ENCODE measurements at places on chromosomes 3 and 15.

- no peak for DNase-seq
These were observed 31.5 kb downstream of the IGF2BP2 start for GRCh38 chr3:185793381-185793780.

GRCh38 chr3:117708601-117709000, 999.0 kb downstream of the TUSC7 start:
- no peak for DNase-seq

- no peak for DNase-seq
These were observed 105.6 kb downstream of the NFKBIZ start for GRCh38 chr3:101954936-101955335.

GRCh38 chr3:63976161-63976871, 47.0 kb downstream of the PSMD6 start:
- DNase-seq, result peak; percentile 81

GRCh38 chr3:158085931-158086330, 20.3 kb downstream of the SHOX2 start:
- DNase-seq, result no peak

DNA sequence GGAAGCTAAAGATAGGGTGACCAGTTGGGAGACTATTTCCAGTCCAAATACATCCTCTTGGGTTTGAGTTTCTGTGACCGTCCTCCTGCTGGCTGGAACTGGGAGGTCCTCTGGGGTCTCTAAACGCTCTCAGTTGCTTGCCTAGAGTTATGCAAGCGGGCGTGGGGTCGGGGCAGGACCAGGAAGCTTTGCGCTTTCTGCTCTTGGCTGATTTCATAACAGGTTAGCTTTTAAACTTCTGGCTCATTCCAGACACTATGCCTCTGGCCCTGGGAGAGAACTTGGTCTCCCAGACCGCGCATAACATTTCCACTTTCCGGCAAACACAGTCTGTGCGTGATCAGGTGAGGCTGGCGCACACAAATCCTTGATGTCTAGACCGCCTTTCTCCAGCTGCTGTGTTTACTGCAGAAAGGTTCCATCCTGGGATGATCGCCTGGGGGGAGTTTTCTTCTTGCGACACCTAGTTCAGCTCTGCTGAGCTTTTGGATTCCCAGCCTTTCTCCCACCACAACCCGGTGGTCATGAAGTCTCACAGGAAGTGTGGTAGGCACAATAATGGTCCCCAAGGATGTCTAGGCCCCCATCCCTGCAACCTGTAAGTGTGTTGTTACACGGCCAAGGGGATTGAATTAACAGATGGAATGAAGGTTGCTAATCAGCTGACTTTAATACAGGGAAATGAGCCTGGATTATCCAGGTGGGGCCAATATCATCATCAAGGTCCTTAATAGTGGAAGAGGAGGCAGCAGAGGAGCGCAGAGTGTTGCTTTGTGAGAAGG, 23.6 kb upstream of the CGNL1 start:
- DNase-seq, result no peak

GRCh38 chr15:93825682-93826081, 405.7 kb upstream of the MCTP2 start:
- no peak for DNase-seq

DNA sequence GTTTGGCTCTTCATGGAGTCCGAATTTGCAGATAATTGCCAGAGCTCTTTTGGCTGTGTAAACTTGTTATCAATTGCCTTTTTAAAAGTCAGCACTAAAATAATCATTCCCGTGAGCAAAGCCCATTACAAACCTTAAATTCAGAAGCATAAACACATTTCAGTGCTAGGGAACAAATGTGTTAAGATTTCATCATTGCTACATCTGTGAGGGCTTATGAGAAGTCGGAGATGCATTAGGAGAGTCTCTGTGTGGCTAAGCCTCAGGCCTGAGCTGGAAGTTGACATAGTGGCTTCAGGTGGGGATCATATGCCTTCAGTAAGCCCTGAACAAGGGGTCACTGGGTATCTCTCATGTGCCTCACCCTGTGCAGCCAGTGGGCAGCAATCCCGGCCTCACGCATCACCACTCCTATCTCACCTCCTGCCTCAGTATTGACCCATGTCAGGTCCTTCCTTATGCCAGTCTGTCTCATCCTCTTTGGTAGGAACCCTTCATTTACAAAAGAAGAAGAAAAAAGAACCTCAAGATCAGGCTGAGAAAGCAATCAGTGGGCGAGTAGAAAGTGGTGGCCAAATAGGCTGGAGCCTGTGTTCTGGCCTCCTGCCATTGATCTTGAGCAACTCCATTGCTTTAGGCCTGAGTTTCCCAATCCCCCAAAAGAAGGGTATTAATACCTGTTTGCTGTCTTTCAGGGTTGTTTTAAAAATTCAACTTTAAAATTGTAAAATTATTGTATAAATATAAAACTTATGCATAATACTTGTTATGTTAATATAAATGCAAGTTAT, 233.5 kb downstream of the IL20RB start:
- DNase-seq, result no peak

GRCh38 chr15:36896949-36897348, 203.4 kb downstream of the MEIS2 start:
- DNase-seq, result no peak

GRCh38 chr3:126131881-126132750, 48.2 kb upstream of the SLC41A3 start:
- no peak for DNase-seq

- DNase-seq, result peak; percentile 29
These were observed 55.8 kb upstream of the DGKG start for GRCh38 chr3:186417791-186418190.

DNA sequence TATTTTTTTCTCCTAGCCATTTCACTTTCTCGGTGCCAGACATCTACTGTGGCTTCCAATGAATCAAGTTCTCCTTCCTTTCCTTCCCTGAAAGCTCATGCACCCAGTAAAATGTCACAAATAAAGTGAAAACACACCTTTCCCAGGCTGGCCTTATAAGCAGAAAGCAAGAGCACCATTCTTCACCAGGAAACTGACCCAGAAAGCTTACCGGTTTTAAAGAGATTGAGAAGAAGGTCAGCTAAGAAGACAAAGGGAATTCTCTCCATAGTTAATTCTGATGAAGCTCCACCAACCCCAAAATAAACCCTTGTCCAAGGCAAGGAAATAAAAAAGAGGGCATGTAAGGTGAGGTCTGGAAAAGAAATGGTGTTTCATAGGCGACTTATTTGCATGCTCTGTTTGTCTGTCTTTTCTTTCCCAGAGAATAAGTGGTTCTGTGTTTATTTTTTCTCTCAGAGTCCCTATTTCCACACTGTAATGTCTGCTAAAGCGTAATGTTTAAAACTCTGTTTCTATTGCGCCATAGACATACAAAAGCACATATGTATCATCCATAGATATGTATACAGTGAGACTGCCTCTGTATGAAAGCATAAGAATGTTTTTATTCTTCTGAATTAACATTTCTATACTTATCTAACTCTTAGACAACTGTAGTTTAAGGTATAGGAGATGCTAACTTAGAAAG, 2.8 kb downstream of the LSAMP start:
- no peak for DNase-seq

DNA sequence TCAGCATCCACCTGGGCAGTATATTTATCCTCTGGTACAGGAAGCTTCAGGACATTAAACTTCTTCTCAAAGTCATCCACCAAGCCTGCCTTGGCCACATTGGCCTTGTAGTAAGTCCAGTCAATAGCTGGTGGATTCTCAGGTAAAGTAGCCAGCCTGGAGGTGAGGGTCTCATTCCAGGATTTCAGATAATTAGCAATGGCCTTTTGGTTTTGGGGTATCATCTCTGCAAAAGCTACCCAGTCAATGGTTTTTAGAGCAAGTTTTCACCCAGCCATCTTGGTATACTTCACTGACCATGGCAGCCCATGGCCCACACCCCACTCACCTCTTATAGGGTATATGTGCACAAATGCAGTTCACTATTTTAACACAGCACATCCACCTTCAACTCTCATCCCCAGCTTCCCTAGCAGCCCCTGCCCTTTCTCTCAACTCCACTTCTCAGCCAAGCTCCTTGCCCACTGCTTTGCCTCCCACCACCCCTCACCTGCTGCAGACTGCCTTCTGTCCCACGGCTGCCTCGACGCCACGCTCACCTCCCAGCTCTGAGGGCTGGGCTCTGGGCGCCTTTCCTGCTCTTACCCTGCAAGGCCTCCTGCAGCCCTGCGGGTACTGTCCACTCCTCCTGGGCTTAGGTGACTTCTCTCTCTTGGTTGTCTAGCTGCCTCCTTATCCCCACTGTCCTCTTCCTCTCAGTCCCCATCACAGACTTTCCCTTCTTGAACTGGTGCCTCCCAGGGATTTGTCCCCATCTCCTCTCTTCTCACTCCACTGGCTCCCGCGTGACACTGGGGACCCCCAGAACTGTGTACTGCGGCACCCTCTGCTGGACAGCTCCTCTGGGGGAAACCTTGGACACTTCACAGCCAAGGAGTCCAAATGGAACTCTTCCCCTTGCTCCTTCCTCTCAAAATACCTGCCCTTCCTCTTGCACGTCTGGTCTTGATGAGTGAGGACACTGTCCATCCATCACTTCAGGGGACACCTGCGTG, 1.7 kb upstream of the TGM5 start:
- no peak for DNase-seq

- DNase-seq, result no peak
These were observed 147.1 kb upstream of the ICE2 start for GRCh38 chr15:60626051-60626450.

DNA sequence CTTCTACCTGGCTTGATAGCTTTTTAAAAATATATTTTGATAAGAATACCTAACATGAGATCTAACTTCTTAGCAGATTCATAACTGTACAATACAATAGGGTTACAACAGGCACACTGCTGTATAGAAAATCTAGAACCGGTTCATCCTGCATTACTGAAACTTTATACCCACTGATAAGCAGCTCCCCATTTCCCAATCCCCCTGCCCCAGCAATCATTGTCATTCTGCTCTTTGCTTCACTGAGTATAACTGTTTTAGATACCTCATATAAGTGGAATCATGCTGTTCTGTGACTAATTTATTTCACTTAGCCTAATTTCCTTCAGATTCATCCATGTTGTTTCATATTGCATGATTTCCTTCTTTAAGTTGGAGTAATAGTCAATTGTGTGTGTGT, 906.0 kb downstream of the GBE1 start:
- no peak for DNase-seq

GRCh38 chr3:190399677-190400076, 11.7 kb downstream of the CLDN16 start:
- DNase-seq, result no peak

DNA sequence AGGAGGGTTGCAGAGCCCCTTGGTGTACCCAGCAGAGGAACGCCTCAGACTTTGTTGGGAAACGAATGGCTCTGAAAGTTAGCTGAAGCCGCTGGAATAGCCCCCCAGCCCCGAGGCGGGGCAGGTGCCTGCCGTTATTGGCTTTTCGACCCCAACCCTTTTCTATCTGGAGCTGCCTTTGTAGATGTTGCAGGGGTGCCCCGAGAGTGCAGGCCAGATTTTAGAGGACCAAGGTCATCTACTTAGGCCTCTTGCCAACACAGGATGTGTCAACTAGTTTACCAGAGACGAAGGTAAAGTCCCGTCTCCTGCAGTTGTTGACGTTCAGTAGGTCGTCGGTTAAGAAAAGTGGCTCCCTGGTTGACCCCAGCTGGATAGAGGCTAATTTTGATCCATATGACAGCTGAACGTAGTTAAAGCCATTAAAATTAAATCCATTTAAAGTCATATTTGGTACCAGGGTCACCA, 579 bp upstream of the UBE3A start:
- DNase-seq, result no peak

- DNase-seq, result no peak
These were observed 51.0 kb downstream of the PHC3 start for GRCh38 chr3:170130532-170130931.

DNA sequence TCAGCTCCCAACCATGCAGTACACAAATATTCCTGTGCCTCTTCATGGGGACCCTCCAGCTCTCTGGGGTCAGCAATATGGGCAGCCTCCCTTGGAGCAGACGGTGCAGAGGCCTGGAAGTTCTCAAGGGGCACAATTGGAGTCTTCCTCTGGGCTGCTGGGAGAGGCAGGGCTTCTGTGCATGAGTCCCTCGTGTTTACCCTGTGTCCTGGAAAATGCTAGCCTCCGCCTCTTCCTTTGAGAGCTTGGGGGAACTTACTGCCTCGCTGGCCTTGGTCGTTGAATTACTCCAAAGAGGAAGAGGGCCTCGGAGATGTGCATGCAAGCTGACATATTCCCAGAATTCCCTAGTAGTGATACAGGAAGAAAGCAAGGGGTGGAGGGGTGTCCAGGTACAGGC, 284.4 kb upstream of the IGF1R start:
- DNase-seq, result no peak

DNA sequence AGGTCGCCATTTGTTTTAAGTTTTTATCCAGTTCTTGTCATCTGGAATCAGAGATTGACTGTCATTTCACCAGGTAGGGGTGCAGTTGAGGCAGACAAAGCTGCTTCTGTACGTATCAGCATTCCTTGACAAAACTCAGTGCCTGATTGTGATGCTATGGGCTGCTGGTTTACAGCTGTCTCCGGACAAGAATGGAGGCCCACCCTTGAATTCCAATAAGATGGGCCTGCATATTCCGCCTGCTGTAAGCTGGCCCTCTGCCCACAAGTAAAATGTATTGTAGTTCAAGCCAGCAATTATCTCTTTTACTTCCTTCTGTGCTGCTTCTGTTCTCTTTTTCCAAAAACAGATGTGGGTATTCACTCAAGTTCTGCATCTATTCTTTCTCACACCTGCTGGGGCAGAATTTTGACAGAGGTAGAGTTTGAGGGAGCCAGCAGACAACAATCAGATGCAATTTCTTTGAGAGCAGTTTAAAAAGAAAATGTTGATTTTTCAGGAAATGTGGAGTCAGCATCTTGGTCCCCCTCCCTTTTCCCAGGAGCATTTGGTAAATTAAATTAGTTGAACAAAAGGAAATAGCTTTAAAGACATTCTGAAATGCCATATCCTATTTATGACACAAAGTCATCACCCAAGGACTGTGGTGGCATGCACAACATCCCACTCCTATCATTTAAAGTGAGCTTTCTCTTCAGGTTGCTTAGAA, 53.5 kb downstream of the IQCH start:
- no peak for DNase-seq

DNA sequence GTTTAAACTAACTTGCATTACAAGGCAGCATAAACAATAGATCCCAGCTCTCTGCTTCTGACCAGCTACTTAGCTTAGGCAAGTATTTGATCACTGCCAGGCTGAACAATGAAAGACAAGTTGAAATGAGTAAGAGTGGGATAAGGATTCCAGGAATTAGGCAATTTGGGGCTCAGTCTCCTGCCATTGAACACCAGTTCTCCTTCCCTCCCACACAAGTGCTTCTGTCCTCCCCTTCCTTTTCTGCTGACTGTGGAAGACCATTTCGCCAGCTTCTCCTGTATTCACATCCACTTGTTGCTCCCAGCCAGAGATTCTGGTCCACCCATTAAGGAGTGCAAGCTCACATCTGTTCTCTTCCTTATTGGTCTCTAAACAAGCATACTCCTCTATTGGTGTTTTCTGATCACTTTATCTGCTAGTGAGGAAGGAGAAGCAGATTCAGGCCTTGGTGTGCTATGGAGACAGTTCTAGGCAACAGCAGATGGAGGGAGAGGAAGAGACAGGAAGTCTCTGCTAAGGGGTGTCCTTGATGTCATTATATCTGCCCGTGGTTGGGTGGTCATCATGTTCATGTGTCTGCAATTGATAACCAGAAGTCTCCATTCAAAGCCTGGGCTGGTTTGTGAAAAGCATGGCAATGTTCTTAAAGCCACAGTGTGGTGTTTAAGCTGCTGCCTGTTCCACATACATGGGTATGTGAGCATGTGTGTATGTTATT, 121.5 kb downstream of the PLCL2 start:
- DNase-seq, result no peak

- DNase-seq, result no peak
These were observed 230.4 kb upstream of the ARPP21 start for GRCh38 chr3:35408882-35409281.

GRCh38 chr3:21449738-21450137, 301.3 kb downstream of the ZNF385D start:
- no peak for DNase-seq
